ENCODE measurements at places on chromosomes 11 and 22. TPM values are rescaled to one million over a fixed set of nuclear protein-coding genes. Genes with fewer than 3 reads are reported as not detected.

The SYT7 gene
- total RNA-seq: 5.7 TPM

The C2CD3 gene
- total RNA-seq: 28.7 TPM

The ADORA2A gene
- total RNA-seq: 6.9 TPM

The TNNT3 gene
- total RNA-seq: 0.60 TPM

The FAM83F gene
- 13.1 TPM for total RNA-seq

The DBX1 gene
- not detected for total RNA-seq

The SERPIND1 gene
- not detected for total RNA-seq

The HIPK3 gene
- 162 TPM for total RNA-seq

The MTMR3 gene
- total RNA-seq: 56.2 TPM

The SCO2 gene
- total RNA-seq: 4.1 TPM

The INPP5J gene
- 6.2 TPM for total RNA-seq

The TREH gene
- total RNA-seq: 1.0 TPM

The WDR74 gene
- 48.9 TPM for total RNA-seq

The KLHL35 gene
- 1.8 TPM for total RNA-seq

The C1QTNF5 gene
- total RNA-seq: 42.8 TPM

The ZDHHC8 gene
- total RNA-seq: 57.1 TPM

The EIF3D gene
- 140 TPM for total RNA-seq

The OR10A6 gene
- total RNA-seq: not detected

The HTR3B gene
- total RNA-seq: 0.16 TPM

The OR6T1 gene
- total RNA-seq: not detected

The PNPLA5 gene
- not detected for total RNA-seq

The OR5T3 gene
- not detected for total RNA-seq

The APOA5 gene
- not detected for total RNA-seq

The OR4S1 gene
- total RNA-seq: not detected

The MPPED1 gene
- not detected for total RNA-seq

The LRRC75B gene
- 47.6 TPM for total RNA-seq

The FADS3 gene
- 58.2 TPM for total RNA-seq

The RIBC2 gene
- 1.0 TPM for total RNA-seq

The MISFA gene
- 3.6 TPM for total RNA-seq

The ELFN2 gene
- 4.6 TPM for total RNA-seq

The OR52H1 gene
- total RNA-seq: 0.57 TPM

The AP1B1 gene
- 82.9 TPM for total RNA-seq

The FJX1 gene
- 7.9 TPM for total RNA-seq

The CRACR2B gene
- 22.6 TPM for total RNA-seq

The MRGPRX4 gene
- not detected for total RNA-seq

The KREMEN1 gene
- 16.2 TPM for total RNA-seq

The VSIG2 gene
- total RNA-seq: 3.9 TPM

The EPS8L2 gene
- total RNA-seq: 287 TPM

The UCP2 gene
- 104 TPM for total RNA-seq

The FXYD6 gene
- total RNA-seq: 62.7 TPM

The DRD4 gene
- total RNA-seq: 1.1 TPM

The NXPE4 gene
- 0.63 TPM for total RNA-seq

The CCDC15 gene
- total RNA-seq: 1.5 TPM

The BATF2 gene
- total RNA-seq: 5.9 TPM

Data from kidney (tissue), 22 donors.